Naive B cell (primary cell): ENCODE measurements at places on chromosomes 13 and 19. TPM values are rescaled to one million over a fixed set of nuclear protein-coding genes. Genes with fewer than 3 reads are reported as not detected.

DNA sequence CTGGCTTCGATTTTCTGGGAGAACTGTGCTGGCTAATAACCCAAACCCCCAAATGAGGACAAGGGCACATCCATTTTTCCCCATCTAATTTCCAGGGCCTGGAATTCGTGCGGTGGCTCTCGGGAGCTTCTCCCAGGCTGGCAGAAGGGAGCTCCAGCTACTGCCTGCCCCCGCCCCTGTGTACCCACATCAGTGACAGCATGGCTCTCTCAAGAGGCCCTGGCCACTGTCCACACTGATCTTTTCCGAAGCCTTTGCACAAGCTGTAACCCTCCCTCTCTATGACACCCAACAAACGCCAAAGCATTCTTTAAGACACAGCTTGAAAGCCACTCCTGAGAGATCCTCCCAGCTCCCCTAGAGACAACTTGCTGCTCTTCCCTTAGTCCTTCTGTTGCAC lies 73.1 kb downstream of the ZIC5 start:
- DNase-seq, result no peak

DNA sequence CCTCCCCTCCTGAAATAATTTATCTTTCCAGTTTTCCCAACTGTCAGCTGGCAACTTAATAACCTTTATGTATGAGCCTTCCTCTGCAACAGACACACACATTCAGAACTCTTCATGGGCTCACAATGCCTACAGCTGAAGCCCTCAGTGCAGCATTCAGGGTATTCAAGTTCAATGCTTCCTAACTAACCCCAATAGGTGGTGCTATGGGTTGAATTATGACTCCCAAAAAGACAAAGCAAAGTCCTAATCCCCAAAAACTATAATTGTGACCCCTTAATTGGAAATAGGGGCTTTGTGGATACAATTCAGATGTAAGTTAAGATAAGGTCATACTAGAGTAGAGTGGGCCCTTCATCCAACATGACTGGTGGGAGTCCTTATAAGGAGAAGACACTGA lies 202.2 kb downstream of the SUCLA2 start:
- no peak for DNase-seq

- DNase-seq, result no peak
Observed at GRCh38 chr19:13681509-13681908, 82.8 kb upstream of the MRI1 start.

DNA sequence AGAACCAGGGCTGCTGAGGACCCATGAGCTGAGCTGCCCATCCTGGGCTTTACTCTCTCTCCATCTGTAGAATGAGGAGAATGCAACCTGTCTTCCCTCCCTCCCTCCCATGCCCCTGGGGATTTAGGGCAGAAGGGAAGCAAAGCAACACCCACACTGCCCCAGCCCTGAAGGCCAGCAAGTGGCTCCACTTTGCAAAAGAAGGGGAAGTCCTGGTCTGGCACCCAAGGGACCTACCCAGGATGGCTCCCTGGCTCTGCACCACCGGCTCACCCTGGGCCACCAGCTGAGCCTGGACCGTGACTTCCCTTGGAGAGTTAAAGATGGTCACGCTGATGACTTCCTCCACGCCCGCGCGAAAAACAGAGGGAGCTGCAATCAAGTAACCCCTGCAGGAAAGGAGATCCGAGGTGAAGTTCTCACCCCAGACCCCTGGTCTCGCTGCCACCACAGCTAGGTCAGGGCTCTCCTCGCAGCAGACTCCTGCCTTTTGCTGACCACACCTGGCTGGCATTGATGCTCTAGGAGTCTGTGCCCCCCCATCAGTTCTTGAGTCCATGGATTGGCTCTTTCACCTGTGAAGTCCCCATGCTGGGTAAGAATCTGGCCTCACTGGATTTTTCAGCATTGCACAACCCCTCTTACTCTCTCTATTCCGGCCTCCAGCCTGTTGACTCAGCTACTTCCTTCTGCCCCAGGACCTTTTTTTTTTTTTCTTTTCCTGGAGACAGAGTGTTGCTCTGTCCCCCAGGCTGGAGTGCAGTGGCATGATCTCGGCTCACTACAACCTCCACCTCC lies 4.6 kb downstream of the CPAMD8 start:
- no peak for DNase-seq

- DNase-seq, result no peak
Observed at GRCh38 chr13:46124531-46124966, 19.7 kb upstream of the CPB2 start.

GRCh38 chr19:16036397-16036925 lies 39.8 kb upstream of the TPM4 start:
- DNase-seq, result no peak

DNA sequence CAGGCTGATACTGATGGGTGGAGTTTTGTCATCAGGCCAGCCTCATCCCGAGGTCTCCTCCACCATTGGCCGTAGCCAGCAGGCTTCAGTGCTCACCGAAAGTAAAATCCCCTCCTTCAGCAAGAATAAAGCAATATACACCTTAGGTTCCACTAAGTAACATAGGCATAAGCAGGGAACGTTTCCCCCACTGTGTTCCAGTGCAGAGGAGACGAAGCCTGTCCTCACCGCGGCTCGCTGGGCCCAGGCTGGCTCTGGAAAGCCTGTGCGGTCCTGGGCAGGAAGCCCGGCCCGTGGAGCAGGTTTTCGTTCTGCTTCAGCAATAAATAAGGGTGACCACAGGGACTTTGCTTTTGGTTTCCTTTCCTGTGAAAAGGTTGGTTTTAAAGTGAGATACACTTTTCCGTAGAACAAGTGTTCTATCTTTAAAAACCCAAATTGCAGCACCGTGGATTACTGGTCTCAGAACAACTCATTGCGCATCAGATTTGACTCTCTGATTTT lies 16.3 kb upstream of the TEX29 start:
- DNase-seq, result no peak

DNA sequence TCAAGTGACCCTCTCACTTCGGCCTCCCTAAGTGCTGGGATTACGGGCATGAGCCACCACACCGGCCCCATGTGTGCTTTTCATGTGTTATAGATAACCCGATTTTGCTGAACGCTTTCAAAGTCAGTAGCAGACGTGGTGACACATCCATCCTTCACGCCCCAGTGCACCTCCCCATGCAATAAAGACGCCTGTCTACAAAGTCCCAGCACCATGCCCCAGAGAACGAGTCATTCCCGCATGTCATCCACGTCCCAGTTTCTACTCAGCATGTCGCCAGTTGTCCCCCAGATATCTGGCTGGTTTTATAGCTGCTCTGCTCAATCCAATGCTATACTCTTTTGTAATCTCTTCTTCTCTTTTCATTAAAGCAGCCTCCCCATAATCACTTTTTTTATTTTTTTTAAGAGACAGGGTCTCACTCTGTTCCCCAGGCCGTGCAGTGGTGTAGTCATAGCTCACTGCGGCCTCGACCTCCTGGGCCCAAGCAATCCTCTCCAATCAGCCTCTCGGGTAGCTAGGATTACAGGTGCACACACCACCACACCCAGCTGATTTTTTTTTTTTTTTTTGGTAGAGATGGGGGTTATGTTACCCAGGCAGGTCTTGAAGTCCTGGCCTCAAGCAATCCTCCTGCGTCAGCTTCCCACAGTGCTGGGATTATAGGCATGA lies 42.5 kb downstream of the DNM2 start:
- peak; percentile 61 for DNase-seq

DNA sequence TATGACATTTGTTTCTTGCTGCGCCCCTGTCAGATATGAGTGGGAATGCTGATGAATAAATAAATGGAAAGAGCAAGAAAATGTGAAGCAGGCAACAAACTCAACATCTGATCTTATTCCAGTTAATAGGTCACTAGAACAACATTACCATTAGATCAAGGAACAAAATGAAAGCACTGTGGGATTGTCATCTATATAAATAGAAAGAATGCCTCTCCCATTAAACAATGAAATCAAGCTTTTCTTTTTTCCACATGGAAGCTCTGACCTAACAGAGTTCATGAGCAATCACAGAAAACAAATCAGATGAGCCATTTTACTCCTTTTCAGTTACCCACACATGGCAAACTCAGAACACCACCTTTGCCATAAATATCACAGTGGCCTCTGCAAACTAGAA lies 354.8 kb downstream of the SUCLA2 start:
- DNase-seq, result no peak

GRCh38 chr13:88761145-88761544 lies 1090.0 kb downstream of the SLITRK5 start:
- no peak for DNase-seq

- DNase-seq, result no peak
Observed at GRCh38 chr13:112730157-112730671, 40.4 kb downstream of the ATP11A start.

DNA sequence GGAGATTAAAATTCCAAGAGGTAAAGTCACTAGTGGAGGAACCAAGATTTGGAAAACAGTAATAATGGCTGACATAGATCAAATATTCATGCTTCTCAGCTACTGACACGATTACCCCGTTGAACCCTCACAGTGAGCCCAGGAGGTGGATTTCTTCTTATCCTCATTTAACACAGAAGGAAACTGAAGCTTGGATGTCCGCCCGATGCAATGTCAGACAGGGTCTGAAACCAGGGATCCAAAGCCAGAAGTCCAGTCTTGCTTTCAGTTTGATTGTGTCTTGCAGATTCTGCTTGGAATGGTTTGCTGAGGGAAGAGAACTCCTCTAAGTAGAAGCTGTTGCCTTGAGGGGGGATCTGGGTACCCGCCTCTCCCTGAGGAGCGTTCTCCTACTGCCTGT lies 404.7 kb downstream of the KCNRG start:
- no peak for DNase-seq

- DNase-seq, result no peak
Observed at GRCh38 chr19:3852614-3853254, 16.1 kb downstream of the ZFR2 start.

- no peak for DNase-seq
Observed at GRCh38 chr13:61648547-61648946, 232.9 kb upstream of the PCDH20 start.

- no peak for DNase-seq
Observed at GRCh38 chr13:61466280-61466679, 50.6 kb upstream of the PCDH20 start.

GRCh38 chr19:52494518-52494917 lies 33.0 kb upstream of the ZNF808 start:
- DNase-seq, result no peak

GRCh38 chr13:30715837-30716236 lies 19.5 kb upstream of the ALOX5AP start:
- no peak for DNase-seq

GRCh38 chr13:85009447-85009846 lies 789.8 kb downstream of the SLITRK6 start:
- no peak for DNase-seq

- DNase-seq, result no peak
Observed at GRCh38 chr19:42284591-42285341, 15.7 kb downstream of the CIC start.

DNA sequence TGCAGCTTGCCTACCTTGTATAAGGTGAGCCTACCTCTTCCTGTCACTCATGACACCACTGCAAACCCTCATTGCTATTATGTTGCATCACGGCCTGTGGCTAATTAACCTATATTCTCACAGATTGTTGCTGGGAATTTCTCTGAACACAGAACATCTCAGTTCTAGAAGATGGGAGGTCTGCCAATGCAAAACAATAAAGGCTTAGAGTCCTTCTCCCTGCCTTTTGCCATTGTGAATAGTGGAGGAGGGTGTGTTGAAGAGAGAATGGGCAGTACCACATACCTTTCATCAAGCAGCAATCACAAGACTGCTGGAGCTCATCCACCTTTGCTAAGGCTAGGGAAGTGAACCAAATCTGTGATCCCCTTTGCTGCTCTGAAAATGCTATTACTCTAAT lies 34.4 kb downstream of the WDFY2 start:
- no peak for DNase-seq

GRCh38 chr19:49167857-49168409 lies 10.3 kb downstream of the TRPM4 start:
- DNase-seq, result no peak

The CLEC17A gene
- polyA plus RNA-seq, result 98.8 TPM

The NLRP7 gene
- not detected for polyA plus RNA-seq

The CBLC gene
- polyA plus RNA-seq, result not detected

The TMEM145 gene
- not detected for polyA plus RNA-seq

The S1PR4 gene
- polyA plus RNA-seq, result 377 TPM

The MEIOSIN gene
- polyA plus RNA-seq, result not detected

The KLK3 gene
- polyA plus RNA-seq, result not detected

The FGF9 gene
- 0.43 TPM for polyA plus RNA-seq

The SHANK1 gene
- not detected for polyA plus RNA-seq

The PNMA8B gene
- polyA plus RNA-seq, result 0.05 TPM

The KLK5 gene
- polyA plus RNA-seq, result not detected

The ZNF91 gene
- 32.8 TPM for polyA plus RNA-seq
